ENCODE measurements at places on chromosomes 3 and 15.
A peak's percentile ranks its signal among the peaks of the same experiment; 100 is the strongest.

DNA sequence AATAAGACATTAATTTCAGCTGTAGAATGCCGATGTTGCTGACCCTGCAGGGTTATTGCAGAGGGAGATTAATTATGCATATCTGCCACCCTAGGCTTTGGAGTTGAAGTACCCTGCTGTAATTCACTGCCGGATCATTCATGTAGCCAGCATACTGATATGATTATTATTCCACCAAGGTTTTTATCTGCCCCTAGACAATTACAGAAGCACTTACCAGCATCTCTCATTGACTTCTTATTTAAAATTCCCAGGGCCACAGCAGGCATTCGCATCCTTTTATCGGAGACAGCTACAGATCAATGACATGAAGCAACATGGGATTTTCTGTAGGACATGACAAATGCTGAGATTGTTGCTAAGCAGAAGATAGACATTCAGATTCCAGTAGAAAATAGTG, 31.3 kb downstream of the IL1RAP start:
- H3K27me3 ChIP-seq = no peaks in the 10 kb centered on the region
- no peak for DNase-seq
- H3K36me3 ChIP-seq = no peaks in the 10 kb centered on the region
- no peak overlapping the region for H3K4me3 ChIP-seq
- H3K4me1 ChIP-seq = no peaks in the 10 kb centered on the region
- no peak overlapping the region for H3K27ac ChIP-seq

- DNase-seq = peak; percentile 72
- peak overlapping the region; percentile 19 for H3K27ac ChIP-seq
- no peaks in the 10 kb centered on the region for H3K27me3 ChIP-seq
- H3K4me1 ChIP-seq = peaks cover 14% of the 10 kb centered on the region
- no peak overlapping the region for H3K4me3 ChIP-seq
Measured at GRCh38 chr15:80418892-80419537, 14.8 kb downstream of the ARNT2 start.

- H3K4me1 ChIP-seq = peaks cover 4% of the 10 kb centered on the region
- no peaks in the 10 kb centered on the region for H3K36me3 ChIP-seq
- H3K4me3 ChIP-seq = no peak overlapping the region
- H3K27me3 ChIP-seq = peaks cover 3% of the 10 kb centered on the region
Measured at GRCh38 chr3:13552857-13553652, 4.1 kb downstream of the FBLN2 start.

DNA sequence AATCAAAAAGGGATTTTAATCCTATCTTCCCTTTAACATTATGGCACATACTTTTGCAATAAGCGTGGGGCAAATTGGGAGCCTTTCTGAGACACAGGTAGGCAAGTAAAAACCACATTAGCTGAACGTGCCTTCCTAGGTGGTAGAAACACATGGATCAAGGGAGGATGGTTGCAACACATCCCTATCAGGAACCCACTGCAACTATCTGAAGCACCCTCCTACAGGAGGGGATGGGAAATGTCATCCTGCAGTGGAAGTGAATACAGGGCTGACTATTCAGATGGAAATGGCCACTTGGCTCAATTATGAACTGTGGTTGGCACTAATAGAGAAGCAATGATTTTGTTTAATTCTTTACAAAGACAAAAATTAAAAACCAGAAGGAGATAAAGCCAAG, 826.3 kb downstream of the FHIT start:
- H3K36me3 ChIP-seq = no peaks in the 10 kb centered on the region
- DNase-seq = no peak
- no peaks in the 10 kb centered on the region for H3K27me3 ChIP-seq

DNA sequence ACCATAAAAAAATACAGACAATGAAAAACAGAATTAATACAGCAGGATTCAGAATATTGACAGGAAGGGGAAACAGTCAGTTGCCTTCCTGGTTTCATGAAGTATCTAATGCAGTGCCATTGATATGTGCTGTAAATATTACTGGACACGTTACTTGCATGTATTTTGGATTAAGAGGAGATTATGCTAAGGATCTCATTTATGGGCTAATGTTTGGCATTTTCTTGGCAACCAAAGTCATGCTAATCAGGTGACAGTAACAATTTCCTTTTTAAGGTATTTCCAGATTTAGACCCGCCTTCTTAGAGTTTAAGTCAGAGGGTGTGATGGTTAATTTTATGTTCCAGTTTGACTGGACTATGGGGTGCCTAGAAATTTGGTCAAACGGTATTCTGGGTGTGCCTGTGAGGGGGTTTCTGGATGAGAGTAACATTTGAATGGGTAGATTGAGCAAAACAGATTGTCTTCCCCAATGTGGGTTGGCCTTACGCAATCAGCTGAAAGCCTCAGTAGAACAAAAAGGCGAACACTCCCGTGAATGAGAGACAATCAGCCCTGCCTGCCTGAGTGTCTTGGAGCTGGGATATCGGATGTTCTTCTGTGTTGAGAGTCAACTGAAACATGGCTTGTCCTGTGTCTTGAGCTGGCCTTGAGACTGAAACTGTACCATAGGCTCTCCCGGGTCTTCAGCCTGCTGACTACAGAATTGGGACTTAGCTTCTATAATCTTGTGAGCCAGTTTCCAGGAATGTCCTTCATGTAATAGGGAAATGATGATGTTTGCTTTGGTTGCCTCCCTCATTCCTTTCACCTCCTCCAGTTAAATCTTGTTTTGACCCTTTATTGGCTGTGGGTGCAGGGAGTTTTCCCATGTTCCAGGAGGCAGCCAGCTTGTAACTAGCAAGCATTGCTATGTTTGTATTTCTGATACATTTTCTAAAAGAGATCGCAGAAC, 10.5 kb downstream of the SQOR start:
- H3K36me3 ChIP-seq = no peaks in the 10 kb centered on the region
- H3K4me1 ChIP-seq = peaks cover 22% of the 10 kb centered on the region
- peak; percentile 86 for DNase-seq

- no peak overlapping the region for H3K4me3 ChIP-seq
- no peaks in the 10 kb centered on the region for H3K27me3 ChIP-seq
- H3K4me1 ChIP-seq = peaks cover 7% of the 10 kb centered on the region
- no peak for DNase-seq
- H3K36me3 ChIP-seq = no peaks in the 10 kb centered on the region
Measured at GRCh38 chr3:16909802-16910201, 25.0 kb downstream of the PLCL2 start.

DNA sequence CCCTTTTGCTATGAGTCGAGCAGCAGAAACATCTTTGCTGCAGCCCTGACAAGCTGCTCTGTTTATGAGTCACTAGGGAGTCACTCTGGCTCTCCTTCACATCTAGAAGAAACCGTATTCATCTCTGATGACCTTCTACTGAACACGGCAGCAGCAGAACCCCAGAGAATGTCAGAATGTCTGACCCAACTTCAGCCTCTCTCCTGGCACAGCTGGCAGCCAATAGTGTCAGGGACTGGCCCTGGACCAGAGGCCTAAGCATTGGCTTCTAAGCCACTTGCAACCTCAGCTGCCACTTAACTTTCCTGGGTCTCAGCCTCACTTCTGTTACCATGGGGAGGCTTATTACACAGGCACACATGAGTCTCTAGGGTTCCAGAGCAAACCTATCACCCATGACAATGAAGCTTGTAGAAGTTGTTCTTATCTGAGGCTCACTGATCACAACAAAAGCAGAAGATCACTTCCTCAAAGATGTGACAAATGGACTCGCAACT, 184.1 kb upstream of the TLE3 start:
- no peak overlapping the region for H3K4me3 ChIP-seq
- no peak overlapping the region for H3K27ac ChIP-seq
- peaks cover 3% of the 10 kb centered on the region for H3K4me1 ChIP-seq
- no peaks in the 10 kb centered on the region for H3K36me3 ChIP-seq
- peak; percentile 66 for DNase-seq

DNA sequence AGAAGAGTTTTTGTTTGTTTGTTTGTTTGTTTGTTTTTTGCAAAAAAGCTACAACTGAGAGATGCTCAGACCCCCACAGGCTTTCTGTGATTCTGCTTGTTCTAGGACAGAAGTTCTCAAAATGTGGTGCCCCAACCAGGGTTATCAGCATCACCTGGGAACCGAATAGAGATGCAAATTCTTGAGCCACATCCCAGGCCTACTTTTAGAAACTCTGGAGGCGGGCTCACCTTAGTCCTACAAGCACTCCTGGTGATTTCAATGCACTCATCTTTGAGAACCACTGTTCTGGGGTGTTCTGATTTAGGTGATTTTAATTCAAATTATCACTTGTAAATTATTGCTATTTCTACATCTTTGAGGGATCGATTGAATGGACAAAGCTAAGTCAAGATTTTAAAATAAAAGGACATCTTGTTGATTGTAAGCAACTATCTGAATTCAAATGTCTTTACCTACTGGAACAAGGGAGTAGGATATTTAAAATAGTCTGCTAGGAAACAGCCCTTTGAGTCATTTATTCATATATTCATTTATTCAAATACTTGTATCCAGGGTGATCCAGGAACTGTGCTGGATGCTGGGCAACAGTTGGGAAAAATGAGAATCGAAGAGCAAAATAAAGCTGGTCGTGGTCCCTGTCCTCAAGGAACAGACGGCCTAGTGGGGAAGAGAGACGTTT, 44.7 kb upstream of the CADPS start:
- no peaks in the 10 kb centered on the region for H3K27me3 ChIP-seq
- DNase-seq = no peak
- H3K36me3 ChIP-seq = no peaks in the 10 kb centered on the region
- H3K27ac ChIP-seq = no peak overlapping the region
- H3K4me3 ChIP-seq = no peak overlapping the region

GRCh38 chr3:182078316-182078715, 366.6 kb downstream of the SOX2 start:
- H3K4me3 ChIP-seq = no peak overlapping the region
- H3K4me1 ChIP-seq = no peaks in the 10 kb centered on the region
- no peak for DNase-seq
- H3K27ac ChIP-seq = no peak overlapping the region

- no peaks in the 10 kb centered on the region for H3K4me1 ChIP-seq
- H3K27ac ChIP-seq = no peak overlapping the region
- no peak overlapping the region for H3K4me3 ChIP-seq
- H3K36me3 ChIP-seq = no peaks in the 10 kb centered on the region
- H3K27me3 ChIP-seq = no peaks in the 10 kb centered on the region
- DNase-seq = no peak
Measured at GRCh38 chr15:91412138-91412928, 312.3 kb downstream of the SV2B start.

DNA sequence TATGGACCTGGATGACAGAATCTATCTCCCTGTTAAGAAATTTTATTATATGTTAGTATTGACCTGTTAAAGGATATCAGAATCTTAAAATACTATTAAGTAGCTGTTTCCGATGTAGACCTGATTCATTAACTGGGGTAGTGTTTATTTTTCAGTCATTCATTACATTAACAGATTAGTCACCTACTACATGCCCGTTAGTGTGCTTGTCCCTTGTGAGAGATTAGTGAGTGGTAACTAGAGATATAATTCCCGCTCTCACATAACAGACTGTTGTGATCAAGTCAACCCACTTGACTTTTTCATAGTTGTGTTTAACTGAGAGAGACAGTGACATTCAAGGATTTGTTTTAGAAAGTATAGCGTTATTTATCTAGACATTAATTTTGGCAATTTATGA, 166.8 kb downstream of the TCF12 start:
- H3K4me1 ChIP-seq = no peaks in the 10 kb centered on the region
- no peaks in the 10 kb centered on the region for H3K27me3 ChIP-seq
- peak; percentile 30 for DNase-seq

DNA sequence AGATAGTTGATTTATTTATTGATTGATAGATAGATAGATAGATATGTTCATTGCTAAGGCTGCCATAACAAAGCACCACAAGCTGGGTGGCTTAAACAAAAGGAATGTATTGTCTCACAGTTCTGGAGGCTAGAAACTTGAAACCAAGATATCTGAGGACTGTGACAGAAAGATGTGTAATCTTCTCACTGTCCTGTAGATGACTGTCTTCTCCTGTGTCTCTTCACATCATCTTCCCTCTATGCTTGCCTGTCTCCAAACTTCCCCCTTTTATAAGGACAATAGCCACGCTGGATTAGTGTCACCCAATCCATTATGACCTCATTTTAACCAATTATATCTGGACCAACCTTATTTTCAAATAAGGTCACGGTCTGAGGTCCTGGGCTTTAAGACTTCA, 40.9 kb downstream of the GNB4 start:
- H3K27me3 ChIP-seq = no peaks in the 10 kb centered on the region
- no peaks in the 10 kb centered on the region for H3K4me1 ChIP-seq
- DNase-seq = peak; percentile 37
- H3K36me3 ChIP-seq = peaks cover 27% of the 10 kb centered on the region

DNA sequence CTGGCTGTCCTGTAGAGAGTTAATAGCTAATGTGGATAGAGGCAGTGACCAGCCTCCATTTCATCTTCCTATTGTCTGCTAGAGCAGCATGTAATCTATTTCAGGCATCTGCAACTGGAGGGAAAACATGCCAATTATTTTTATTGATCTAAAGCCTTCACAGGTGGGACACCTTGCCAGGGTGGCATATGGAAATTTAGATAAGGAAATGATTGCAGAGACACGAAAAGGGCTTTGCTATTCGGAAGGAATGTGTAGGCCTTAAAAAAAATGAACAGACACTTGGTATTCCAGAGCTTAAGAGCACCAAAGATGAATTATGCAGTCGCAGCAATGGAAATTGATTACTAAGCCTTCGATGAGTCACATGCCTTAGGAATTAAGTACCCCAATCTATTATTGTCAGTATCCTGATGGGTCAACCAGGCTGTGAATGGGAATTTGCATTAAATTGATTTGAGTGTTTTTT, 454.7 kb downstream of the SQOR start:
- no peak overlapping the region for H3K27ac ChIP-seq
- no peaks in the 10 kb centered on the region for H3K36me3 ChIP-seq
- H3K4me3 ChIP-seq = no peak overlapping the region
- 0 out of 2 replicates have a peak, but pooled peaks cover 2% of the 10 kb centered on the region for H3K4me1 ChIP-seq

GRCh38 chr3:112651516-112651915, 10.6 kb upstream of the CCDC80 start:
- no peaks in the 10 kb centered on the region for H3K27me3 ChIP-seq
- H3K4me1 ChIP-seq = peaks cover 24% of the 10 kb centered on the region
- peak; percentile 55 for DNase-seq
- H3K36me3 ChIP-seq = no peaks in the 10 kb centered on the region
- no peak overlapping the region for H3K4me3 ChIP-seq
- peak overlapping the region; percentile 70 for H3K27ac ChIP-seq

DNA sequence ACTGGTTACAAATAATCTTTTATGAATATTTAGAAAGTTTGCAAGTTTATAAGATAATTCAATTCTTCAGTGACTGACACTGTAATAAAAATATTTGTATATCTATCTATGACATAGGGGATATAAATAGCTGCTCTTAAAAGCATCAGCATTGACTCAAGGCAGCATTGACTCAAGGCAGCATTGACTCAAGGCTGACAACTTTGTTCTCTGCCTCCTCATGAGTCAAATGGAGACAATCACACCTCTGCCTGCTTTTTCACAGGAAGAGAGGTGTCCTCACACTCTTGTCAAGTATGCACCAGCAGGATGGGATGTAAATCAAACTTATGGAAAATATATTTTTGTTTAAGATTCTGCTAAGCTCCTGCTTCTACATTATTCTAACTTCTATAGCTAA, 1173.1 kb downstream of the NSUN3 start:
- H3K27me3 ChIP-seq = no peaks in the 10 kb centered on the region
- no peaks in the 10 kb centered on the region for H3K4me1 ChIP-seq
- H3K27ac ChIP-seq = no peak overlapping the region
- DNase-seq = no peak
